ENCODE measurements at places on chromosomes 6 and 20. TPM values are rescaled to one million over a fixed set of nuclear protein-coding genes. Genes with fewer than 3 reads are reported as not detected.

DPPA5 gene
- total RNA-seq, result not detected

PTCHD4 gene
- total RNA-seq, result 7.8 TPM

DDO gene
- not detected for total RNA-seq

FAXC gene
- 23.0 TPM for total RNA-seq

- no peaks in the 10 kb centered on the region for H3K36me3 ChIP-seq
- peaks cover 18% of the 10 kb centered on the region for H3K4me1 ChIP-seq
- no peaks in the 10 kb centered on the region for H3K27me3 ChIP-seq
- no peak overlapping the region for H3K27ac ChIP-seq
- no peak overlapping the region for H3K4me3 ChIP-seq
Measured at GRCh38 chr20:38290829-38291814, 12.8 kb upstream of the BPI start.

- H3K27ac ChIP-seq, result no peak overlapping the region
- H3K27me3 ChIP-seq, result no peaks in the 10 kb centered on the region
- peak; percentile 15 for DNase-seq
- H3K4me1 ChIP-seq, result peaks cover 13% of the 10 kb centered on the region
- no peaks in the 10 kb centered on the region for H3K36me3 ChIP-seq
- no peak overlapping the region for H3K4me3 ChIP-seq
Measured at GRCh38 chr6:19789100-19789803, 47.9 kb upstream of the ID4 start.

DNA sequence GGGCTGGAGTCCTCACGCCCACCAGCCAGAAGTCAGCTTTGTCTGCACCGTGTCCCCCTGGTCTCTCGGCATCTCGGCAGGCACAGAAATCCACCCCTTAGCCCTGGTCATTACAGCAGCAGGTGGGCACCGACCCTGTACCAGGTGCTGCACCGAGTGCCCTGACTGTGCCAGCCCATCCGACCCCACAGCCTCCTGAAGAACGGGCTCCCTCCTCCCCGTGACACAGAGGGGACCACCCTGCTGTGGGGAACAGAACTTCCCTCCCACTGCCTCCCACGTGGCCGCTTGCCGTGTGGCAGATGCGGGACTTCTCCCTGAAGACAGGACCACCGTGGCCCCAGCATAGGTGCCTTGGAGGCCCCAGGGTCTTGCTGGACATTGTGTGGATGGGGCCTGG is 161.2 kb downstream of the TAF4 start:
- DNase-seq, result no peak
- no peaks in the 10 kb centered on the region for H3K36me3 ChIP-seq
- H3K27me3 ChIP-seq, result no peaks in the 10 kb centered on the region

- no peak for DNase-seq
- H3K27ac ChIP-seq, result no peak overlapping the region
- peaks cover 21% of the 10 kb centered on the region for H3K4me1 ChIP-seq
Measured at GRCh38 chr6:2556761-2557160, 194.0 kb downstream of the MYLK4 start.

DNA sequence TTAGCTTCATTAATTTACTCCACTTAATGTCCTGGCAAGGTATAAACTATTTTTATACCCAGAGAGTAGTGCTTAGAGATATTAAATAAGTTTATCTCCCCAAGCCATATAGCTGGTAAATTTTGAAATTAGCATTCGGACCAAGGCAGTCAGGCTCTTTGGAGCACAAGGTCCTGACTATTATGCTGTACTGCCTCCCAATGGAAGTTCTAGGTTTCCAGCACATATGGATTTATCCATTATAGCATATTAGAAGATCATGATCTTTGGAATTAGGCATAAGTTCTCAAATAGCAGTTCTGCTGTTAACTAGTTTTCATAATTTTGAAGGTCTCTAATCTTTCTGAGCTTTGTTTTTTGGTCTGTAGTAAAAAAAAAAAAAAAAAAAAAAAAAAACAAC is 835.3 kb upstream of the EPHA7 start:
- no peak overlapping the region for H3K4me3 ChIP-seq
- no peaks in the 10 kb centered on the region for H3K27me3 ChIP-seq
- H3K27ac ChIP-seq, result no peak overlapping the region
- H3K4me1 ChIP-seq, result peaks cover 6% of the 10 kb centered on the region

- DNase-seq, result no peak
- no peaks in the 10 kb centered on the region for H3K27me3 ChIP-seq
- H3K4me1 ChIP-seq, result peaks cover 7% of the 10 kb centered on the region
- no peaks in the 10 kb centered on the region for H3K36me3 ChIP-seq
Measured at GRCh38 chr6:125201961-125202729, 48.6 kb downstream of the TPD52L1 start.

Data from neural progenitor cell (in vitro differentiated cells).